ENCODE measurements at places on chromosomes 4 and X.
A peak's percentile ranks its signal among the peaks of the same experiment; 100 is the strongest.

- DNase-seq: no peak
These were observed 260.6 kb upstream of the BOD1L1 start for GRCh38 chr4:13888112-13888511.

- peak; percentile 87 for DNase-seq
These were observed 342.4 kb downstream of the BCOR start for GRCh38 chrX:39755143-39756032.

- DNase-seq: no peak
These were observed 64.5 kb downstream of the CDS1 start for GRCh38 chr4:84647312-84647884.

DNA sequence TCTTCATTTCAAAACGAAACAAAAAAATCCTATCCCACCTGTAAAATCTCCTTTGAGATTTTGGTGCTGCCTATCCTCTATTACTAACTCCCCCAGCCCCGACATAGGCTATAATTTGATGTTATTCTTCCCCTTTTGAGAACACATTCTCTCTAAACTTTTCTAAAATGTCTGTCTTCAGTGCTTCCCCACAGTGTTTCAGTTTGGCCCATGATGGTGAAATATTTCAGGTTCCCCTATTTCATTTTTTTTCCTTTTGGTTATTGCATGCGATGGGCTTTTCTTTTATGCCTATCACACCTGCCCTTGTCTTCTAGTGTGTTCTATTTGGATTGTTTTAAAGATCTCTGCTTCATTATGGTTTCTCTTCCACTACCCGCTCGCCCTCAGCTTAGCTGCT, 14.7 kb downstream of the BCORL1 start:
- no peak for DNase-seq

- DNase-seq: no peak
These were observed 3.5 kb upstream of the EDNRA start for GRCh38 chr4:147477439-147477838.

DNA sequence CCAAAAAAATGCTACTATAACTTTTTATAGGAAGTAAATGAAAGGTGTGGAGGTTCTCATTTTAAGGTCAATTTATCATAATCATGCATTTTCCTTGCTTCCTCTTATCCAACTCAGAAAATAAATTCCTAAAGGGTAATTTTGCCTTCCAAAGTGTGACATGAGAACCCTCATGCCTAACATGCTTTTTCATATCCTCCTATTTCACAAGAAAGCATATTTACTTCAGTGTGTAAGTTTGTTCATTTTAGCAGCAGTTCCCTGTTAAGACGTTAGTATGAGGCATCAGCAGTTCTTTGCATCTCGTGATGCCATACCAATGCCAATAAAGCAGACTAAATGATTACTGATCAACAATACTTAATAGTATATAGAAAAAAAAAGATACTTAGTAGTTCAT, 18.4 kb downstream of the WDFY3 start:
- no peak for DNase-seq

GRCh38 chrX:65630771-65631170, 36.7 kb upstream of the MSN start:
- DNase-seq: no peak
